ENCODE measurements at places on chromosomes 16 and 17. TPM values are rescaled to one million over a fixed set of nuclear protein-coding genes. Genes with fewer than 3 reads are reported as not detected.

GRCh38 chr16:27174007-27174406 is 29.3 kb upstream of the KDM8 start:
- H3K4me1 ChIP-seq: no peaks in the 10 kb centered on the region
- H3K27ac ChIP-seq: no peak overlapping the region
- no peaks in the 10 kb centered on the region for H3K36me3 ChIP-seq
- H3K27me3 ChIP-seq: no peaks in the 10 kb centered on the region
- no peak overlapping the region for H3K4me3 ChIP-seq

DNA sequence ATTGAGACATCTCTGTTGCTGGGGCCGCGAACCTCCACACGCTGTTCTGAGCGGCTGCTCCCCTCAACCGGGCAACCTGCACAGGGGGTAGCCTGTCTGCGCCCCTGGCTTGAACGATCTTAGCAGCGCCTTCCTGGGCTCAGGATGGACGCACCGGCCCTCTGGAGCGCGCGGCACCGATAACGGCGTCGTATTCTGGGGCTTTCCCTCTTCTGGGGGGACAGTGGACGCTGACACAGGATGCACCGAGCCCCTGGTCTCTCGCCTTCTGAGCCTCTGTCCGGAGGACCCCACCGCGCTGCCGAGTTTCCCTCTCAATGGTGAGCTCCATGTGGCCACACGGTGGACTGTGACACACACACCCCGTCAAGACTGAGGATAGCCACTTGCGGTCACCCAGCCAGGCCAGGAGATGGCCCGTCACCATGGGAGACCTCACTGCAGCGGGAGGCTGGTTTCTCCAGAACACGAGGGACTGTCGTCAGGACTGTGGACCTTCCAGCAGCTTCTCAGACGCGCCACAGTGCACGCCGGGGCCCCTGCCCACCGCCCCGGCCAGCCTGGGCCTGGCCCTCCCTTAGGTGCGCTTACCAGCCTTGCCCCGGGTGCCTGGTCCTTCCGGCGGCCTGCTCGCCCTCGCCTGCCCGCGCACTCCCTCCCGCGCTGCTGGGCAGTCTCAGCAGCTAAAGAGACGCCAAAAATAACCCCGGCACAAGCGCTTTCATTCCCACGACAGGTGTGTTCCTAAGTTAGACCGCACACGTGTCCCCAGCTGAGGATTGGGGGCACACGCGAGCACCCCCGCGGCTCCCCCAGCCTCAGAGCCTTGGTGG is 30.0 kb upstream of the PABPN1L start:
- no peak overlapping the region for H3K4me3 ChIP-seq
- H3K36me3 ChIP-seq: no peaks in the 10 kb centered on the region
- no peak for DNase-seq
- H3K27ac ChIP-seq: no peak overlapping the region
- H3K4me1 ChIP-seq: no peaks in the 10 kb centered on the region

DNA sequence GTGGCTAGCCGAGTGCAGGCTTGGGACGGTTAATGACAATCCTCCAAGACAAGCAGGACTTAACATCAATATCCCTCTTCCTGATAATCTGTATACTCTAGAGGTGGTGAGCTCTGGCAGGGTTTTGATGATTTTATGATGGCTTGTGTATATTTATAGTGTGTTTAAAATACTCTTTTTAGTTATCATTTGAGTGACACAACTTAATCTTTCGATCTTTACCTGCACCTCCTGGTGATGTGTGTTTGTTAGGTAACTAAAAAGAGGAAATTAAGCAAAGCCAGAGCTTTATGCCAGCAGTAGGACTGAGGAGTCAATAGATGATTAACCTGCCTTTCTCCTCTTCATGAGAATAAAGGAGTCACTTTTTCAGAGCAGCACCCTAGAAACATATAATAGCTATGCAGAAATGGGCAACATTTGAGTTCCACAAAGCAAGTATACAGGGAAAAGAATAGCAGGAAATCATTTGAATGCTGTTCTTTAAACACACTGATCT is 210.5 kb downstream of the IRX3 start:
- peaks cover 3% of the 10 kb centered on the region for H3K4me1 ChIP-seq
- no peak for DNase-seq
- no peaks in the 10 kb centered on the region for H3K36me3 ChIP-seq
- no peak overlapping the region for H3K27ac ChIP-seq
- no peaks in the 10 kb centered on the region for H3K27me3 ChIP-seq

GRCh38 chr17:48544349-48545021 is 424 bp downstream of the HOXB2 start:
- no peaks in the 10 kb centered on the region for H3K27me3 ChIP-seq
- peak overlapping the region; percentile 69 for H3K4me3 ChIP-seq
- peaks cover 15% of the 10 kb centered on the region for H3K36me3 ChIP-seq
- DNase-seq: no peak
- peak overlapping the region; percentile 98 for H3K27ac ChIP-seq

DNA sequence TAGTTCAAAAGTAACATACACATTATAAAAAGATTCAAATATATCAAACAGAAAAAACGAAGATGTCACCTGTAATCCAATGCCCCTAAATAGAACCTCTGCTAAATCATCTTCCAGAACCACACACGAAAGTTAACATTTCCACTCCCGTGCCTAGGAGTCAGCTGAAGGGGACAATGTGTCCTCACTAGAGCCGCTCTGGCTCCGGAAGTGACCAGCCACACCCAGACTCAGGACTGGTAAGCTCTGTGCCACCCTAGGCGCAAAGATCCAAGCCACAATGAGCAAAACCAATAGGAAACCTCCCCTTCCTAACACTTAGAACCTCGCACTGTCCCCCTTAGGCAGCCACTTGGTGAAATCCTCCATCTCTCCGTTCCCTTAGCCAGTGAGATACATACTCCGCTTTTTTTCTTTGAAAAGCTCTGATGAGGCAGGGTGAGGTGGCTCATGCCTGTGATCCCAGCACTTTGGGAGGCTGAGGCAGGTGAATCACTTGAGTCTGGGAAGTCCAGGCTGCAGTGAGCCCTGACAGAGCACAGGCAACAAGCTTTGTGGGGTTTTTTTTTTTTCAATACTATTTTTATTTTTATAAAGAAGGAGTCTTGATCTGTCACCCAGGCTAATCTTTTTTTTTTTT is 11.8 kb downstream of the CTRB1 start:
- peaks cover 9% of the 10 kb centered on the region for H3K36me3 ChIP-seq
- H3K4me3 ChIP-seq: no peak overlapping the region
- H3K4me1 ChIP-seq: peaks cover 10% of the 10 kb centered on the region
- DNase-seq: no peak

DNA sequence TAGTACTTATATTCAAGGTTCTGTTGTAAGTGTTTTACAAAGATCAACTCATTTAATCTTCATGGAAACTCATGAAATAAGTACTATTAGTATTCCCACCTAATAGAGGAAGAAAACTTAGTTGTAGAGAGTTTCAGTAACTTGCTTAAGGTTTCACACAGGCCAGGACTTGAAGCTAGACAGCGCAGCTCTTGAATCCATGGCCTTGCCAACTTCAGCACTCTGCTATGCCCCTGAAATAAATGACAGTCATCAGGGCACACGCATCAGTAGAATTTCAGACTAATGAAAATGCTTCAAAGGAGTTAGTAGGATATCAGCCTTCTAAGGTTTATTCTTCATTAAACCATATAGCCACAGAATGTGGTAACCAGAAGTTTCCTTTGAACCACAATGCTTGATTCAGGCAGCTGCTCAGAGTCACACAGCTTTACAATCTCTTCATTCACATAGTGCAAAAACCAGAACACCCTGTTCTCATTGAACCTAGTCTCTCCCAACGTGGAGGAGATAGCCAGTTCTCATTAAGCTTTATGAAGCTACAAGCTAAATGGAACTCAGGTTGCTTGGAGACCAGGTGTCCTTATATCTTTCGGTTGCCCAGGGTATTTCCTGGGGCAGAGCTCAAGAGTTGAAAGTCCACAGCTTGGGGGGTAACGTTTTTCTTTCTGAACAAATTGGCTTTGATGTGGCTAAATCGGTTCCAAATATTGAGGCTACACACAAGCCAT is 39.7 kb downstream of the KCNJ2 start:
- no peak overlapping the region for H3K4me3 ChIP-seq
- no peak overlapping the region for H3K27ac ChIP-seq
- no peak for DNase-seq
- no peaks in the 10 kb centered on the region for H3K4me1 ChIP-seq
- no peaks in the 10 kb centered on the region for H3K27me3 ChIP-seq
- H3K36me3 ChIP-seq: no peaks in the 10 kb centered on the region

GRCh38 chr16:81717662-81718189 is 61.4 kb upstream of the PLCG2 start:
- no peak for DNase-seq
- no peak overlapping the region for H3K27ac ChIP-seq
- no peaks in the 10 kb centered on the region for H3K4me1 ChIP-seq
- no peaks in the 10 kb centered on the region for H3K27me3 ChIP-seq
- H3K4me3 ChIP-seq: no peak overlapping the region
- H3K36me3 ChIP-seq: no peaks in the 10 kb centered on the region

GRCh38 chr17:6435968-6436367 is 1.0 kb upstream of the AIPL1 start:
- DNase-seq: peak; percentile 57
- no peaks in the 10 kb centered on the region for H3K36me3 ChIP-seq

DNA sequence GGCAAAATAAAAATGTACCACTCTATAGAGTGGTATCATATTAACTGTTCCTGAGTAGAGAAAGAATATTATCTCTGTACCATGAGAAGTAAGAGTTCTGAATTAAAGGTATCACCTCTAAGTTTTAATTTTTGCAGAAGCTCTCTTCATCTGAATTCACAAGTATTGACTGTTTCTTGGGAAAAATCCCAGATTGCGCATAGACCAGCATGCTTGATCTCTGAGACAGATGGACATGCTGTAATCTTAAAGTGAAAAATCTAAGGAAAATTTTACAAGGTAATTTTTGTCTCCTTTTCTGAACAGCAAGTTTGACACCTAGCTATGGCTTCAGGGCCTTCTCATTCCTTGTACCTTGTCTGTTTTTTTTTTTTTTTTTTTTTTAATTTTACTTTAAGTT is 1050.7 kb upstream of the RBFOX1 start:
- H3K27me3 ChIP-seq: peaks cover 5% of the 10 kb centered on the region
- no peak overlapping the region for H3K4me3 ChIP-seq
- no peaks in the 10 kb centered on the region for H3K4me1 ChIP-seq
- no peak for DNase-seq
- no peak overlapping the region for H3K27ac ChIP-seq
- no peaks in the 10 kb centered on the region for H3K36me3 ChIP-seq

GRCh38 chr17:75481194-75482068 is 25.0 kb downstream of the TMEM94 start:
- no peak for DNase-seq
- H3K27ac ChIP-seq: no peak overlapping the region
- H3K4me1 ChIP-seq: no peaks in the 10 kb centered on the region
- no peak overlapping the region for H3K4me3 ChIP-seq

DNA sequence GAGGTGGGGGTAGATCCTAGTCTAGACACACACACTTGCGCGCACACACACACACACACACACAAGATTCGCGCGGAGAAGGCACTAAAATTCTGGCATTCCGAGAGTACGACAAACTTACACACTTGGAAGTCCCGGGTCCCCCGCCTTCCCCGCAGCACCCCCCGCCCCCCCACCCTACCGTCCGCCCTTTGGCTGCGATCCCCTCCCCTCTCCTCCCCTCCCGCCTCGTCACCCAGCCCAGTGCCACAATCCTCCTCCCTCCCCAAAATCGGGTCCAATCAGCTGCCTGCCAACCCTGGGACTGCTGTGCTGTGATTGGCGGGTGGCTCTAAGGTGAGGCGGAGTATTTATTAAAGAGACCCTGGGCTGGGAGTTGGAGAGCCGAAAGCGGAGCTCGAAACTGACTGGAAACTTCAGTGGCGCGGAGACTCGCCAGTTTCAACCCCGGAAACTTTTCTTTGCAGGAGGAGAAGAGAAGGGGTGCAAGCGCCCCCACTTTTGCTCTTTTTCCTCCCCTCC is at the start of gene SOX9:
TSS of gene SOX9 (plus strand) at position 379 of the 522 bp plus-strand sequence. CDS start 372 bp downstream, outside the sequence.
- peak within 1 kb of the TSS; percentile 97 for H3K27ac ChIP-seq
- H3K4me1 ChIP-seq: peaks cover 28% of the 10 kb centered on the region
- H3K36me3 ChIP-seq: peaks cover 14% of the 10 kb centered on the region
- DNase-seq: peak; percentile 85

DNA sequence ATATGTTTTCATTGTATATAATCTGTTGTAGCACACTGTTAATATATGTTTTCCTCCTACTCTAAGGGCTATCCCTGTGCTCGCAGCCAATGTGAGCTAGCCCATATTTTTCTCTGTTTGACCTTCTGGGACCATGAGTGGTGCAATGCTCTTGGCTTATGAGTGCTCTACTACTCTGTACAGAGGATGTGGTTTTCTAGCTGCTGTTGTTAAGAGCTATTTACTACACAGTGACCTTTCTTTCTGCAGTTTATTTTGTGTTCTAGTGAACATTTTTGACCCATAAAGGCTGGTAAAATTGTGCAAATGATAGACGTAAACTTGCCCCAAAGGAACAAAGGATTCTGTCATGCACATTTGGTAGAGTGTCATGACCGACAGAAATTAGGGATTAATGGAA is 84.1 kb upstream of the CPHXL start:
- no peak overlapping the region for H3K4me3 ChIP-seq
- H3K27me3 ChIP-seq: no peaks in the 10 kb centered on the region
- no peaks in the 10 kb centered on the region for H3K36me3 ChIP-seq
- no peak overlapping the region for H3K27ac ChIP-seq
- DNase-seq: no peak

DNA sequence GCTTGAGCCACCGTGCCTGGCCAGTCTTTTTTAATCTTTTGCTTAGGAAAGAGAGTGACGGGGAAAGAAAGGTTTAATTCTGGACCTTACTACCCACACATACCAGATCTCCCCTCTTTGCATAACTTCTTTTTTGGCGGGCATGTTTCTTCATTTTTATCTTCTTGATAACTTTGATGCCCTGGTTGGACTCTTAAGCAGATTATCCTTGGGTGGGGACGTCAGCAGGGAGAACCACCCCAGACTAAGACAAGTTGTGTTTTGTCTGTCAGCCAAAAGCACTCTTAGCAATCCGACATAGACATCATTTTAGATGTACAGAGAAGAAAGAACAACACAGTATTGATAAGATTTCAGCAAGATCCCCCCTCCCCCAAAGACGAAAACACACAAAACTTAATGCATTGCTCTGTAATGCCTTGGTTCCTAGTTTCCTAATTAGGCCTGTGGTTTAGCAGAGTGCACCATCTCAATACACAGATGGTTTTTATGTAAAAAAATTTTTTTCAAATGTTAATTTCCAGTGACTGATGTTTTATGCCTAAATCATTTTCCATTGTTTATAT is 99.9 kb downstream of the MSI2 start:
- H3K27me3 ChIP-seq: no peaks in the 10 kb centered on the region
- no peaks in the 10 kb centered on the region for H3K4me1 ChIP-seq
- no peak for DNase-seq
- H3K4me3 ChIP-seq: no peak overlapping the region
- H3K36me3 ChIP-seq: no peaks in the 10 kb centered on the region

- H3K27ac ChIP-seq: peak overlapping the region; percentile 91
- peak; percentile 15 for DNase-seq
- no peaks in the 10 kb centered on the region for H3K27me3 ChIP-seq
- H3K4me3 ChIP-seq: peak overlapping the region; percentile 85
- no peaks in the 10 kb centered on the region for H3K36me3 ChIP-seq
Measured at GRCh38 chr16:19522397-19522732, 467 bp upstream of the GDE1 start.

TEKT5 gene
- not detected for total RNA-seq

CDRT15 gene
- total RNA-seq: not detected

TMEM170A gene
- total RNA-seq: 19.0 TPM

CXCL16 gene
- total RNA-seq: 5.3 TPM

CRHR1 gene
- total RNA-seq: 0.15 TPM

CACNA1G gene
- 10.0 TPM for total RNA-seq

Data from Panc1 (cell line).